ENCODE measurements at places on chromosomes 13 and 19.

DNA sequence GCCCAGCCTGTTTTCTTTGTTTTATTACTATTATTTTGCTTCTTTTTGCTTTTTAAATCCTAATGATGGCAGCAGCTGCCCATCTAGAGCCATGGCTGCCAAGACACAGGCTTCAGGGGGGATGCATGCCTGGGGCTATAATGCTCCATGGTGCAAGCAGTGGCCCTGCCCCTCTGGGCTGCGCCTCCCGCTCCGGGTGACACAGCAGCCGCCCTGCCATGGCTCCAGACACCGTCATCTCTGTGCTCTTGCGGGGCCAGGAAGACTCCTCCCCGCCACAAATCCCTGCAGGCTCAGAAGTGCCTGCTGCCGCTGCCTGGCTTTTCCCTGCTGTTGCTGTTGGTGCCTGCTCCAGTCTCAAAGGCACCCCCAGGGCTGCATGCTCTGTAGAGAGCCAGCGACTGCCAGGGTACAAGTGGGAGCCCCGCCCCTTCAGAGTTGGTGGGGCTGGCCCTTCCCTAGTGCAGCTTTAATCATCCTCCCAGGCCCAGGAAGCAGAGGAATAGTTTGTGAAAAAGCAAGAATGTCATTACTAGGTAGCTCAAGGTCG, 581.5 kb downstream of the FGF9 start:
- DNase-seq, result no peak

GRCh38 chr19:51565583-51565982, 5.5 kb upstream of the ZNF175 start:
- no peak for DNase-seq

- no peak for DNase-seq
Measured at GRCh38 chr13:68523838-68524424, 1293.8 kb upstream of the PCDH9 start.

- no peak for DNase-seq
Measured at GRCh38 chr13:87656306-87656705, 14.9 kb upstream of the SLITRK5 start.

DNA sequence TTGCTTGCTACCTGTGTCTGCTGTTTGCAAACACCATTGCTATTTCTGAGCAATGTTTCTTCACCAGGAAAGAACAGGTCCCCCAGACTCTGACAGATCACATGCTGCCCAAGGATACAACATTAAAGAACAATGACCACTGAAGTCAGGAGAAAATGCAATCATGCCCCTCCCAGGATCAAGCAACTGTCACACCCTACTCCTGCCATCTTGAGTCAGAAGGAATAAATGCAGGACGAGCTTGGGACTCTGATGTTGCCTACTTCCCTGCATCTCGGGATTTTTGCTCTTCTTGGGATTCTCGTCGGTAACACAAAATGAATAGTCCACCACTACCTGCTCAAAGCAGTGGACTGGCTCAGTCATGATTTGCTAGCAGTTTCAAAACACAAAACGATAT, 490.6 kb downstream of the COG6 start:
- DNase-seq, result no peak

DNA sequence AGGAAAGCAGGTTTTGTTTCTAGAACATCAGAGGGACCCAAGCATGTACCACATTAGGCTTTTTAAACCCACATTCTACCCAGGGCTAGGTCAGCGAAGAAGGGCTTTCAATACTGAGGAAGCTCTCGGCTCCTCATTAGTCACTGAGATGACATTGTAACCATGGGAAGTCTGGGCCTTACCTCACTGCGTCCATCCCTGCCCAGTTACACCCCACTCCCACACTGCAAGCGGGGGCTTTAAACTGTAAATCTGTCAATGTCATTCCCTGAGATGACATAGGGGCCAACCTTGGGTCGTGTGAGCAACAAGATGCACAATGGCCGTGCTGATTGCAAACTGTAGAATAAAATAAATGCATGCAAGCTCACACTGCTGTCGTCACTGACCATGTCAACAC, 21.7 kb upstream of the TFDP1 start:
- DNase-seq, result no peak

DNA sequence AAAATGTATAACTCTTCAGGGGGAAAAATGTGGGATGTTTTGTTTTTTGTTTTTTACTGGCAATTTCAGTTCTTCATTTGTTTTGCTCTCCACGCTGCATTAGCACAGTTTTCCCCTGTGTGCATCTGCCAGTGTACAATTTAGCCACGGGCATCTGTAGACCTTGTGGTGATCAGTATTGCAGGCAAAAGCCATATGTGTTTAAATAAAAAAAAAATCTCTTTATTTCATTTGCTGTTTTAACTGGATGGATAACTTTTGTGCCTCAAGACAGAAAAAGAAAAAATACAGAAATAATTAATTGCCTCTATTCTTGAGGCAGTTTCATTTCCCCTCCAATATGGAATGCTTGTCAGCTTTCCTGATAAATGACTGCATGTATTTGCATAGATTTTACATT, 7.9 kb upstream of the MAB21L1 start:
- DNase-seq, result no peak

- DNase-seq, result no peak
Measured at GRCh38 chr13:46831588-46832194, 34.7 kb upstream of the ESD start.

- no peak for DNase-seq
Measured at GRCh38 chr13:22103046-22104027, 432.5 kb downstream of the FGF9 start.

- DNase-seq, result no peak
Measured at GRCh38 chr19:2311093-2311492, 3.1 kb upstream of the LINGO3 start.

All from sigmoid colon (tissue), 7 donors.